ENCODE measurements at places on chromosomes 6 and 20.
A peak's percentile ranks its signal among the peaks of the same experiment; 100 is the strongest.

DNA sequence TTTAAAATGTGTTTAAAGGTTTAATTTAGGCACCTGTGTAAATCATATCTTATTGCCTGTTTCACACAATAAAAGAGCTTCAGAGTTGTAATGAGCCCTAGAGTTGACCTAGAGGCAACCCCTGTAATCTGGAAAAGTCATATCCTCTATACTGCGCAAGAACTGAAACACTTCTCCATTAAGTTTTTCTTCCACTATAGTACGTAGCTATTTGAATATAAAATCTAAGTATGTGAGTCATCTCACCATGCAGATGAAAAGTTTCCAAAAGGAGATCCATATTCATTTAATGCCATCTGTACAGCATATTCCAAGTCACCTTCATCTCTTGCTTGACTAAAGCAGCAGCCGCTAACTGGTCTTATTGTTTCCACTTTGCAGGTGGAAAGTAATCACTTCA lies 26.0 kb upstream of the TAAR1 start:
- DNase-seq: no peak

DNA sequence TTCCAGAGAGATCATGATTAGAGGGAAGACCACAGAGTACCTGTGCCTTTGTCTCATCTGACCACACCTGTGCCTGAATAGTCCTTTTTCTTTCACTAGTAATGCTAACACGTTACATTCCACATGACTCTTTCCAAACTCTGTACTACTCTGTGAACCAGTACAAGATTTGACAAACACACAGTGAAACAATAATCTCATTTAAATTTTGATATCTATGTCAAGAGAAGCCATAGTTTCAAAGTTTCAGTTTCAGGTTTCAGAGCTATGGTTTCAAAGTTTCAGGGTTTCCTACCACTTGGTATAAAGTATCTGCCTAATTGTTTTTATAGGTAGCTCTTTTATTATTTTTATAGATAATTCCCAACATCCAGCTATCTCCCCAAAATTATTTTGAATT lies 62.0 kb upstream of the PHACTR2 start:
- no peak for DNase-seq

DNA sequence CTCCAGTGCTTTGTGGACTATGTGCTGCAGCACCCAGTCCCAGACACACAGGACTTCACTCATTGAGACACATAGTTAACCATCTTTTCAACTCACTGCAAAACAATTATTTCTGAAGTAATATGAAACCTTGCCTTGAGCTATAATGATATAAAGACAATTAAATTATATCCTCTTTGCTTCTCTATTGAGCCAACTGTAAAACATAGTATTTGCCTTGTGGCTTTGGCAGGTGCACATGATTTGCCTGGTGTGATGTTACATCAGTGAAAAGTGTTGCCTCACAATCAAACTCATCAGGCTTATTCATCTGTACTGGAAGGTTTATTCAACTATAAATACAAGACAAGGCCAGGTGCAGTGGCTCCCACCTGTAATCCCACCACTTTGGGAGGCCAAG lies 80.6 kb downstream of the NCOA7 start:
- peak; percentile 98 for DNase-seq

DNA sequence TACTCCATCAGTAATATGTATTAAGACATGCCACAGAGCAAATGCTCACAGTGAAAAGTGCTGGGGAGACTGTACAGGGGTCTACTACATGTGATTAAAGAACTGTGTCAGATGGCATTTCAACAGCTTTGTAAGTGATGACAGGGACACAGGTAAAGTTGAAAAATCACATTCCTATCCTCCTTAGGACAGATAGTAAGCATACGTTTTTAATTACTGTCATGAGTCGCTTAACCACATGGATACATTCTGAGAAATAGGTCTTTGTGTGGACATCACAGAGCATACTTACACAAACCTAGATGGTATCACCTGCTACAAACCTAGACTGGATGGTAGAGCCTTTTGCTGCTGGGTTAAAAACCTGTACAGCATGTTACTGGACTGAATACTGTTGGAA lies 645.8 kb upstream of the AGPAT4 start:
- DNase-seq: no peak

DNA sequence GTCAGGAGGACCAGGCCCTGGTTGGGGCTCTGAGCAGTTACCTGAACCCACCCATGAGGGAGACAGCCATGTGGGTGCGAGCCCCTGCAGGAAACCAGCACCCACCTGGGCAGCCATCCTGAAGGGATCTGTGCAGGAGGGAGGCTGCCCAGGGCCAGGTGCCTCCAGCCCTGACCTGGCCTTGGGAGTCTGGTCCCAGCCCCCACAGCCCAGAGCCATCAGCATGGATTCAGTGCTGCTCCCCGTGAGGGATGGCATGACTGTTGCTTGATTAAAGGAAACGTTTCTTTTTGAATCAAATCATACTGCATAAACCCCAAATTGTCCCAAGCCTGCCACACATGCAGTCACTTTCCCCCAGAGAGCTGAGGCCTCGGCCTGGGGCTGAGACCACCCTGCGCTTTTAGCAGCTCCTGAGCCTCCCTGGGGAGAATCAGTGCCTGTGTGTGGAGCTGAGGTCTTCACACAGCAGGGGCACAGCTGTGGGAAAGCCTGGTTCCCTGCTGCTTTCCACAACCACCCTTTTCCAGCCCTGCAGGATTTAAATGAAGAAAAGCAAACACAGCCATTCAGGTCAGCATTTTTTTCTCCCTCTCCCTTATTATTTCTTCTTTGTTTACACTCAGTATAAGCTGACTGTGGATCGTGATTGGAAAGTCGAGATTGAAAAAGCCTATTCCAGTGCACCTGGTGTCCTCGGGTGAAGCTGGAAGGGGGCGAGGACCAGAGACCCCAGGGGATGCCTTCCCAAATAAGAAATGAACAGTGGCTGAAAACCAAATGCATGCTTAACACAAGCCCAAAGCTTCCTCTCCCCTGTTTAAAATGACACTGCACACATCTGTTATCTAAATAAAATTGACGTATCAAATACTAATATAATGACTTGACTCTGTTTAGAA lies 283.9 kb downstream of the SMOC2 start:
- DNase-seq: no peak

GRCh38 chr6:52361414-52361944 lies 472 bp upstream of the PAQR8 start:
- DNase-seq: no peak

DNA sequence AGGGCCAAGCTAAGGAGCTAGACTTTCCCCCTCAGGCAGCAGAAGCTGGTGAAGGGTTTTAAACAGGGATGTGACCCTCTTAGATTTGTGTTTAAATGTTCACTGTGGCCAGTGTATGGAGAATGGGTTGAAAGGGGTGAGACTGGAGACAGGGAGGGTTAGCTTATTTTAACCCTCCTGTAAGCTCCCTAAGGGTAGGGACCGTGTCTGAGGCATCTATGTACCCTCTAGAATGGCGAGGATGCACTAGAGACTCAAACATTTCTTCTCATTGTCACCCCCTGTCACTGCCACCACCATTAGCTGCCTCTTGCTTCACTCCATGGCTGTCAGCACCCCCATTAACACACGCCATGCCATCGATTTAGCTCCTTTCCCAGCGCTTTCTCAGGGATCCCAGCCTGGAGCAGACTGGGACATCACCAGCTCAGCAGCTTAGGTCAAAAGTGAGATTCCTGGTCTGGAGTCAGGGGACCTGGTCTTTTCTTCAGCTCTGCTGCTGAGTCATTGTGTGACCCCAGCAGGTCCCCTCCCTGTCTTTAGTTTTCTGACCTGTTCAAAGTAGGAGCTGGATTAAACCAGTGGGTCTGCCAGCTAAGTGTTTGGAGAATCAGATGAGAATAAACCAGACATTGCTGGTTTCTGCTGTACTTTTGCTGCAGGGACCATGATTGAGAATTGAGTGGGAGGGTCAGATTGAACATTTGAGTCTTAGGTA lies 1.1 kb upstream of the SLC22A7 start:
- no peak for DNase-seq

GRCh38 chr20:43955750-43956191 lies 41.1 kb downstream of the TOX2 start:
- no peak for DNase-seq

GRCh38 chr6:154732538-154733182 lies 556 bp upstream of the SCAF8 start:
- peak; percentile 47 for DNase-seq

DNA sequence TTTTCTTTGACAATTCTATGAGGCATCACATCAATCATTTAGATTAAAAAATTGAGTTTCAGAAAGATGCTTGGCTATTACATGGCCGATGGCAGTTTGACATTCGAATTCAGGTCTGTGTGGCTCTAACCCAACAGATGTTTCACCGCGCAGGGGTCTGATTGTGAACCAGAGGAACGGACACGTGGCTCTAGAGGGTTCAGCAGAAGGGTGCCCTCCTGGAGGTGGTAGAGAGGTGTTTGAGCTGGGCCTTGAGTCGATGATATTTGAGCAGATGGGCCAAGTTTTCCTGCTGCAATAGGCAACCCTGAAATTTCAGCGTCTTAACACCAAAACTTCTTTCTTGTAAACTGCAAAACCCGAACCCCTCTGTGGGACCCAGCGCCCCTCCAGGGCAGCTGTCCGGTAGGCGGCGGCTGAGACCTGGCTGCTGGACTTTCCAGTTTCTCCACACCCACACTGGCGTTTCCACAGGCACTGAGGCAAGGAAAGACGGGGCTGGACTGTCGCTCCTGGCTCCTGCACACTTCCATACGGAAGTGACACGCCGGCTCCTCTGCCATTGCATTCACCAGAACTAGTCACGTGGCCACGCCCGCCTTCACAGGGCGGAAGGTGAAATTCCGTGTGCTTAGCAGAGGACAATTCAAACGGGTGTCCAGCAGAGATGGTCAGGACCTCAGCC lies 11.3 kb upstream of the AFDN start:
- DNase-seq: no peak

DNA sequence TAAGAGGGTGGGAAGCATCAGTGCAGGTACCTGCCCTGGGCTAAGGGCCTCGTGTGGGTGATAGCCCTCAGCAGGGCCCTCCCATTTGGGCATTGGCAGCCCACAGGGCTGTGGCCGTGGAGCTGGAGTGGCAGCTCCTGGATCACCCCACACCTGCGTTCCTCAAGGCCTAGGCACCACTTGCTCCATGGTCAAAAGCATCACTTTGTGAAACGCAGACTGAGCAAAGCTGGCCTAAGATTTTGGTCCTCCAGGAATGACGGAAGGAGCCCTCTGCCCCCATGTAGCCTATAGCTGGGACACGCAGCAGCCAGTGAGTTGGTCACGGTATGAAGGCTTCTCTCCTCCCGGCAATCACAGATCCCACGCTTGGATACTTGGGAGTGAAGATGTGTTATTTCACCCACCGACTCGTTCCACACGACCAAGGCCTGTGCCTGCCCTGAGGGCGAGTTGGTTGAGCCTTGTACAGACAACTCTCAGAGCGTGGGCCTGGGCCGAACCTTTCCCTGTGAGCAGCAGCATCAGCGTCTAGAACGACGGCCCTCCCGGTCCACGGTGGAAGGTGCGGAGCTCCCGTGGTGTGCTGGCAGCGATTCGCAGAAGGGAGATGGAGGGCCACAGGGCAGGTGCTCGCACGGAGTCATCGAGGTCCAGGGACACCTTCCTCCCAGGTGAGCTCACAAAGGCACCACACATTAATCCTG lies 39.7 kb downstream of the THBS2 start:
- DNase-seq: no peak

DNA sequence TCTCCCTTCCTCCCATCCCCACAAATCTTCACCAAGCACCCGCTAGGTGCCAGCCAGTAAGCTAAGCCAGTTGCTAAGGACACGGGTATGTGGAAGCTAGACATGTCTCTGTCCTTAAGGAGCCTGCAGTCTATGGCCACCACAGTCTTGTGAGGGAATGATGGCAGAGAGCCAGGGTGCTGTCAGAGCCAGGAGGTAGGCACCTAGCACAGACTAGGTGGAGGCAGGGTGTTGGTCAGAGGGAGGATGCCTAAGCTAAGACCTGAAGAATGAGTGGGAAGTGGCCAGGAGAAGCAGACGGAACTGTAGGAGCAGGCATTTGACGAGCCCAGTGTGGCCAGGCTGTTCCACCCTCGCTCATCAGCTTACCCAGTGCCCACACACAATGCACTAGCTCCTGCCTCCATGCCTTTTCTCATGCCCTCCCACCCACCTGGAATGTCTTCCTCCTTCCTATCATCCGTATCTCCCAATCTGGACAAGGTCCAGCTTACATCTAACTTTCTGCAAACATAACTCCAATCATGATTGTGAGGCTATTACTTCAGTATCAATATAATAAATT lies 125.6 kb downstream of the FOXC1 start:
- DNase-seq: peak; percentile 49
